ENCODE measurements at places on chromosomes 4 and X. TPM values are rescaled to one million over a fixed set of nuclear protein-coding genes. Genes with fewer than 3 reads are reported as not detected.

Gene RS1
- not detected for total RNA-seq

Gene FGFR3
- total RNA-seq, result 0.67 TPM

Gene GRPEL1
- 66.1 TPM for total RNA-seq

Gene IQCM
- total RNA-seq, result not detected

Gene SLC6A14
- not detected for total RNA-seq

All from mammary epithelial cell (primary cell).